Thoracic aorta endothelial cell (primary cell): ENCODE measurements at places on chromosomes 16 and 17. TPM values are rescaled to one million over a fixed set of nuclear protein-coding genes. Genes with fewer than 3 reads are reported as not detected.

Gene WNK4
- total RNA-seq: 0.50 and 0.66 TPM in 2 replicates

Gene PRKCA
- 26.4 and 31.1 TPM in 2 replicates for total RNA-seq

Gene CCL8
- total RNA-seq: not detected in 2 replicates

Gene FSCN2
- total RNA-seq: 0.43 and 0.53 TPM in 2 replicates

Gene DBNDD1
- total RNA-seq: 24.9 and 34.3 TPM in 2 replicates

Gene TBC1D3I
- 0.14 and 1.1 TPM in 2 replicates for total RNA-seq

Gene PITPNM3
- 1.3 and 2.8 TPM in 2 replicates for total RNA-seq

Gene MT3
- not detected in 2 replicates for total RNA-seq

Gene CEP112
- total RNA-seq: 14.1 and 15.3 TPM in 2 replicates

Gene GDE1
- 64.9 and 67.5 TPM in 2 replicates for total RNA-seq

Gene RNF112
- total RNA-seq: not detected in 2 replicates

Gene TBX4
- total RNA-seq: not detected in 2 replicates

Gene LGALS9B
- total RNA-seq: not detected in 2 replicates

Gene ZFHX3
- 7.6 and 10.3 TPM in 2 replicates for total RNA-seq

Gene CDH5
- total RNA-seq: 787 and 817 TPM in 2 replicates

Gene APOBR
- not detected in 2 replicates for total RNA-seq

Gene IGF2BP1
- total RNA-seq: 1.5 and 5.1 TPM in 2 replicates

Gene CBX2
- 8.6 and 12.7 TPM in 2 replicates for total RNA-seq

Gene ZNF48
- total RNA-seq: 10.5 and 10.9 TPM in 2 replicates

Gene CD300LB
- total RNA-seq: not detected in 2 replicates

Gene GLYR1
- 79.1 and 91.8 TPM in 2 replicates for total RNA-seq

Gene PTX4
- not detected in 2 replicates for total RNA-seq

Gene TBX6
- 0.14 and 0.27 TPM in 2 replicates for total RNA-seq

Gene DHRS7B
- 10.0 and 10.7 TPM in 2 replicates for total RNA-seq

Gene CPHXL2
- not detected in 2 replicates for total RNA-seq

Gene PCTP
- 25.3 and 25.8 TPM in 2 replicates for total RNA-seq

Gene GPR179
- not detected in 2 replicates for total RNA-seq

Gene KRTAP9-4
- not detected in 2 replicates for total RNA-seq

Gene INTS2
- 21.7 and 31.1 TPM in 2 replicates for total RNA-seq

Gene KRTAP9-2
- not detected in 2 replicates for total RNA-seq

Gene CENPX
- 46.4 and 49.8 TPM in 2 replicates for total RNA-seq

Gene NPIPB5
- total RNA-seq: 321 and 375 TPM in 2 replicates

Gene PABPN1L
- total RNA-seq: not detected in 2 replicates

Gene OTOP3
- total RNA-seq: not detected in 2 replicates

Gene MEIOC
- 0.07 TPM in 1 of 2 replicates, not detected in the other for total RNA-seq

Gene TAC4
- total RNA-seq: not detected in 2 replicates

Gene TNFRSF17
- not detected in 2 replicates for total RNA-seq

Gene TBX2
- 0.13 TPM in 1 of 2 replicates, not detected in the other for total RNA-seq

Gene CD7
- total RNA-seq: not detected in 2 replicates

Gene CCT6B
- total RNA-seq: 0.57 and 0.80 TPM in 2 replicates

Gene TSNAXIP1
- total RNA-seq: 0.13 and 0.14 TPM in 2 replicates

Gene CLEC18A
- total RNA-seq: 0.13 and 0.22 TPM in 2 replicates

Gene NPIPA8
- 0.22 TPM in 1 of 2 replicates, not detected in the other for total RNA-seq

Gene NRN1L
- 0.66 TPM in 1 of 2 replicates, not detected in the other for total RNA-seq

Gene TBC1D3C
- 0.13 TPM in 1 of 2 replicates, not detected in the other for total RNA-seq

Gene CA10
- not detected in 2 replicates for total RNA-seq

Gene CES3
- not detected in 2 replicates for total RNA-seq

Gene RPH3AL
- 4.4 and 8.6 TPM in 2 replicates for total RNA-seq

Gene CACNG1
- total RNA-seq: not detected in 2 replicates
